CD4-positive, alpha-beta T cell treated with Interleukin-17A for 4 hours (primary cell): ENCODE measurements at places on chromosomes 3 and 15.

DNA sequence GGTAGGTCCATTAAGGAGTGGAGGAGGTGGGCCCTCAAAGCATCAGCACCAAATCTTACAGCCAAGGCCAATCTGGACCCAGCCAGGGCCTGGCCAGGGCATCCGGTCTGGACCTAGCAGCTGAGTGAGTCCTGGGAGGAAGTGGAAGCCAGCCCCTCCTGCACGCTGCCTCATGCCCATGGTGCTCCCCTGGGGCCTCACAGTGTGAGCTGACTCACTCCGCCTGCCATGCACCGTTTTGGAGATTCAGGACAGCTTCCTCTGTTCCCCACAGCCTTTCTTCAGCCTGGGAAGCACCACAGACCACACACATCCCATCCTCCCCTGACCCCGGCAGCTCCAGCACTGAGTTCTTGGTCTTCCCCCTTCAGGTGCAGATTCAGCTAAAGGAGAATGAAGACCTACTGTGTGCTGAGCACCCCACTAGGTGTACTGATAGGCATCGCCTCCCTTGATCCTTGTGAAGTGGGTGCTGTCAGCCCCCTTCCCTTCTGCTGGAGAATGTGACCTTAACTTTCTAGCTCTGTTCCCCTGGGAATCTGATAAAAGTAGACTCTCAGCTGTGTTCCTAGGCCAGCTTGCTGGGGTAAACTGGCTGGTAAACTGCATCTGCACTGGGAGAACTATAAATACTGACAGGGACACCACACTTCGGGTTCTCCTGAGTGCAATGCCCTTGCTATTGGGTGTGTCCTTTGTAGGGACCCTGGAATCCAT is 36.8 kb upstream of the SEC13 start:
- no peak for DNase-seq

DNA sequence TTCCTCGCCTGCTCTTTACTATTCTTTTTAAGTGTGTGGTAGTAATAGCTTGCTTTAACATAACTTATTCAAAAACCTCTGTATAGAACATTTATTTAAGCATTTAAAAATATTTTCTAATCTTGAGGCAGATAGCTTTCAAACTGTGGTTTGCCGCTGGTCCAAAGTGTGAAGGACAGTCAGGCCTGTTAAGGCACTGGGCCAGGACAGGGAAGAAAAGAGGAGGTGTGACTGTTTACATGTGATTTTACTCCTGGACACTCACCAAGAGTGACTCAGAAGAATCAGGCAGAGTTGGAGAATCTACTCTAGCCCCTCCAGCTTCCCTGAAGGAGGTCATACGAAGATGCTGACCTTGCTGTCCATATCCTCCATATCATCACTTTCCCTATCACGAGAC is 44.7 kb downstream of the CEP152 start:
- no peak for DNase-seq

DNA sequence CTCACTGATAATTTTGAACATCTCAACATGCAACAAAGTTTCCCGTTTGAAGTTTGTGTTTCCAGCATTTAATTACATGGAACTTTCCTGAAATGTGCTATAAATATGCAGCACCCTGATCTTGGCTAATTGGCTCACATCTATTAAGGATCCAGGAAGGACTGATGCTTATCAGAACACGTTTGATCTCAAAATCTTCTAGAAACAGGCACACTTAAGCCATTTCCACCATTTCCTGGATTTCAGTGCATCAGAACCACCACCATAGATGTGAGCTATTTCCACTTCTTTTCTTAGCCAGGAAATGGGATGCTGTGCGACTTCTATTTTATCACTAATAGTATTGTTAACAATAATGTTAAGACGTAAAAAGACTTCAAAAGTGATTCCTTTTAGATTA is 228.9 kb downstream of the FEZF2 start:
- DNase-seq = no peak

- no peak for DNase-seq
Observed at GRCh38 chr3:42699511-42699971, 3.1 kb downstream of the HHATL start.

DNA sequence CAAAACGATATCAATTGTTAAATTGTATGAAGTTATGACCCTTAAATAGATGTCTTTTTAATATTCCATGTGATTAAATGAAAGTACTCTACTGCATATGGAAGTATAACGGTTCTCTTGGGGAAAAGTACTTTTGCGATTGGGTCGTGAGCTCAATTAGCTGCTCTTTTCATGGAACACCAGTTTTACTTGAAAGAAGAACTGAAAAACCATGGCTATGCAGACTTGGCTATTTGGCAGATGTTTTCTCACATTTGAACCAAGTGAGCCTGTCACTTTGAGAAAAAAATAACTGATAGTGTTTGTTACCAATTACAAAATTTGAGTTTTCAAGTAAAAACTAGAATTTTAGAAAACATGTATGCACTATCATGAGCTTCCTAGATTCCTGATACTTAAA is 5.9 kb upstream of the INAFM2 start:
- DNase-seq = no peak

DNA sequence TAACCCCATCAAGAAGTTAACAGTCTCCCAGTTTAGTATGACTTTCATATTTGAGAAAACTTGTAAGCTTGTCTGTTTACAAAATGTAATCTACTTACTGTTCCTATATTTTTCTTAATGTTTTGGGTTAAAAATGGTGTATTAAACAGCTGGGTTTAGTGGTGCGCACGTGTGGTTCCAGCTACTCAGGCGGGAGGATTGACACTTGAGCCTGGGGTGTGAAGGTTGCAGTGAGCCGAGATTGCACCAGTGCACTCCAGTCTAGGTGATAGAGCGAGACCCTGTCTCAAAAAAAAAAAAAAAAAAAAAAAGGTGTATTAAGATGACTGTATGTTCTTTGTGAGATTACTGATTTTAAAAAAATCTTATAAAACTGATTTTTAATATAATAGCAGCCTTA is 69.3 kb downstream of the BBX start:
- no peak for DNase-seq

- DNase-seq = no peak
Observed at GRCh38 chr15:40891138-40891537, 3.1 kb upstream of the VPS18 start.

DNA sequence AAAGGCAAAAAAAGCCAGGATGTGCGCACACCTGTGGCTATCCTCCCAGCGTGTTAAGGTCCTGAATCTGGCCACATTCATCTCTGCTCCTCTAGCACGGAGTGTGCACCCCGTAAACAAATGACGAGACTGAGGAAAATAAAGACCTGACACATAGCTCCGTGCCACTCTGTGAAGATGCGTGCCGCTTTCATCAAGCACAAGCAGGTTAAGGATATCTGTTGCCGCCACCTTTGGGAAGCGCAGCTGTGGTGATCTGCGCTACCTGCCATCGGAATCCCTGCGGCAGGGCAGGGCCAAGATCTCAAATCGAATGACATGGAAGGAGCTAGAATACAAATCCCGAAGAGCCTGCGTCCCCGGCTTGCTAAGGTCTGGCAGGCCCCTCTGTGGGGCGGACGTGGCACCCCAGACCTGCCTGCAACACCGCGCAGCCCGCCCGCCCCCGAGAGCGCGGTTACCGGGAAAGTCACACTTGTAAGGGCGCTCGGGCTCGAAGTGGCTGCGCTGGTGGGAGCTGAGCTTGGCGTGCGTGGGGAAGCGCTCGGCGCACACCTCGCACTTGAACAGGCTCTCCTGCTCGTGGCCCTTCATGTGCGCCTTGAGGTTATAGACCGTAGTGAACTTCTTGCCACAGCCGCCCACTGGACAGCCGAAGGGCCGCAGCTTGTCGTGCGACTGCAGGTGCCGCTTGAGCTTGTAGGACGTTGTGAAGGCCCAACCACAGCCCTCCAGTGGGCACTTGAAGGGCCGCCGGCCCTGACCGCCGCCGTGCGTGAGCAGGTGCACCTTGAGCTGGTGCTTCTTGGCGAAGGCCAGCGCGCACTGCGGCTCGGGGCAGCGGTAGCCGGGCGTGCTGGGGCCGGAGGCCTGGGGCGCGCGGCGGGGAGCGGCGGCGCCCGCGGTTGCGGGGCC is 936 bp downstream of the ZXDC start:
- DNase-seq = peak; percentile 27
